NCI-H1105 (cell line): ENCODE measurements at places on chromosomes 3 and 15.
A peak's percentile ranks its signal among the peaks of the same experiment; 100 is the strongest.

DNA sequence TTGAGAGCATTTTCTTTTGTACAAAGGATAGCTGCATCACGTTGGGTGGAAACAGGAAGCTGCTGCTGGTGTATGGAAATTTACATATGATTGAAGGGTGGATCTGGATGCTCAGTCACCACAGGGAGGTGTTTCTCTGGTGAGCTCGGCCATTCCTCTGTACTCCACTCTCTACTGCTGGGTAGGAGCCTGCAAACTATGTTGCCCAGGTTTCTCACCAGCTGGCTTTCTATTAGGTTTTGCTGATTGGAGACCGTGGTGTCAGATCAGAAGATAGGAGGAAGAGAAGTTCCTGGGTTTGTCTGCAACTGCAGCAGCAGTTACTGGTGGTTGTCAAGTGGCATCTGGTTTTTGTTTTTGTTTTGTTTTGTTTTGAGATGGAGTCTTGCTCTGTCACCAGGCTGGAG is 61.7 kb downstream of the TAMM41 start:
- no peak for DNase-seq

DNA sequence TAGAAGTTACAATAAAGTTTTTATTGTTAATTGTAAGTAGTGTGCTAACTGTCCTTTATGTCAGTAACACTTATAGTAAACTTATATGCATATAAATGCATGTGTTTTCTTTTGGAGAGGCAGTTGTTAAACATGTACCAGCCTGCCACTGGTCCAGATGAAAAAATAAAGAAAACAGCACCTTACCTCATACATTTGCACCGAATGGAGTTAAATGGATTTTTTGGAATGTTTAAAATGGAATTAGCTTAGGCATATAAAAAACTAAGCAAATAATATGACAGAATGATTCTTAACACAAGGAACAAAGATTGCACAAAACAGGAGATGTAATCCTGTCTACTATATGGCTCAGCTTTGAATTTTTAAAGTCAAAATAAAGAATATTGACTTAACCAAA is 50.2 kb upstream of the ALDH1A3 start:
- DNase-seq = no peak

DNA sequence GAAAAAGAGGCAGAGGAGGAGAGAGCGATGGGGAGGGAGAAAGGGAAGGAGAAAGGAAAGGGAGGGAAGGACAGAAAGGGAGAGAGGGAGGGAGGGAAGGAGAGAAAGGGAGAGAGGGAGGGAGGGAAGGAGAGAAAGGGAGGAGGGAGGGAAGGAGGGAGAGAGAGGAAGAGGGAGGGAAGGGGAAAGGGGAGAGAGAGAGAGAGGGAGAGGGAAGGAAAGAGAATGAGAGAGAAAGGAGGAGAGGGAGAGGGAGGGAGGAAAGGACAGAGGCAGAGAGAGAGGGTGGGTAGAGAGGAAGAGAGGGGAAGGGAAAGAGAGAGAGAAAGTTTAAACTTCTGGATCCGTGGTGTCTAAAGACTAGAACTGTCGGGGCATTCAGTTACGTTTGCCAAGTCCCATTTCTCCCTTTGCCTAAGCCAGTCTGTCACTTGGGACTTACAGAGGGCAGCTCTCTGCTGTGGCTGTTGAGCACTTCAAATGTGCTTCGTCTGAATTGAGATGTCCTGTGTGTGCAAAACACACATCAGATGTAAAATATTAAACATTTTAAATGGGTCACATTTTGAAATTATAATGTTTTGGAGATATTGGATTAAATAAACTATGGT is 62.6 kb downstream of the PLXNA1 start:
- no peak for DNase-seq

GRCh38 chr15:26449291-26449690 is 323.6 kb downstream of the GABRB3 start:
- DNase-seq = no peak

DNA sequence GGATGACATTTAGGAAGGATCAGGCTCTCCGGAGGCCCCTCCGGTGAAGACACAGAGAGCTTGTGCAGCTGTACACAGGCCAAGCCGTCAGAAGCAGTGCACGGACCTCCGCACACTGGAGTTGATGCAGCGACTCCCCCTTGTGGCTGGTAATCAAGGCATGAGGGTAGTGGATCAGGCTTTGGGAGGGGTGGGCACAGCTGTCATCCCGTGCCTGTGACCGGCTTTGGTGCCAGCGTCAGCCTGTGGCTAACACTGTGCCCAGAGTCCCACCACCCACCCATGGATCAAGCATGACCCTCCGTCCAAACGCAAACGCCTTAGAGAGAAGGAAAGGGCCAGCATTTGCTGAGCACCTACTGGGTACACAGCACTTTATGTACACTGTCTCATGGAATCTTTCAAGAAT is 8.2 kb upstream of the GRIP2 start:
- no peak for DNase-seq

GRCh38 chr3:106593381-106593780 is 724.6 kb upstream of the CBLB start:
- DNase-seq = no peak

- DNase-seq = no peak
Measured at GRCh38 chr3:37736624-37737023, 125.1 kb upstream of the CTDSPL start.

DNA sequence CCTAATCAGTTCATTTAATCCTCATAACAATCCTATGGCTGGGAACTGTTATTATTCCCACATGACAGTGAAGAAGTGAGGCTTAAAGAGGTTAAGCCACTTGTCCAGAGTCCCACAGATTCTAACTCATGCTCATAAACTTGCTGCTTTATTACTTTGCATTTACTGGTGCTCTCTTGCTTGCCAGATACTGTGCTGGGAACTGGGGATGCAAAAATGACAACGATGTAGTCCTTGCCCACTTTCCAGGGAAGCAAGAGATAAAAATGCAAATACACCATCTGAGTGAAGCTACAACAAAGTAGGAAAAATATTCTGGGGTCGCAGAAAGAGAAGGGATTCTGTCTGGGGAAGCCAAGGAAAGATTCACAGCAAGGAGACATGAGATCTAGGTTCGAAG is 335.0 kb downstream of the VPS13C start:
- no peak for DNase-seq

DNA sequence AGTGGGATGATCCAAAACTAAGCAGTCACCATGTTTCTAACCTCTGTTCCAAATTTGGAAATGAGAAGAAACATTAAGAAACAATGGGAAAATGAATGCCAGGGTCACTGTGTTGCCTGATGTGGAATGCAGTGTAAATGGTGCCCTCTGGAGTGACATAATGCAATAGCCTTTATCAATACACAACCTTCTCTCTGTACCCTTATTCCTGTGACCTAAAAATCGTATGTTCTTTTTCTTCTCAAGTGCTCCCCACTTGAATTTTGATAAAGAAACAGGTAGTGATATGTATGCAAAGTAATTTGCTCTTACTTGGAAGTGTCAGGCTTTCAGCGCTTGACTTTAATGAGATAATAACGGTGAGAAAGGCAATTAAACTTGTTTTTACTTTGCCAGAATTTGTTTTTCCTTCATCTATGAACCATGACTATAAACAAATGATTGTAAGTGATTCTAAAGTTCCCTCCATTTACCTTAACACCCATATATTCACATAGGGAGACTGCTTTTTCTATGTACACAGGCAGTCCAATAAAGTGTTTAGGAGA is 145.8 kb upstream of the THRB start:
- no peak for DNase-seq

GRCh38 chr3:170967126-170967525 is 58.7 kb upstream of the EIF5A2 start:
- DNase-seq = no peak

DNA sequence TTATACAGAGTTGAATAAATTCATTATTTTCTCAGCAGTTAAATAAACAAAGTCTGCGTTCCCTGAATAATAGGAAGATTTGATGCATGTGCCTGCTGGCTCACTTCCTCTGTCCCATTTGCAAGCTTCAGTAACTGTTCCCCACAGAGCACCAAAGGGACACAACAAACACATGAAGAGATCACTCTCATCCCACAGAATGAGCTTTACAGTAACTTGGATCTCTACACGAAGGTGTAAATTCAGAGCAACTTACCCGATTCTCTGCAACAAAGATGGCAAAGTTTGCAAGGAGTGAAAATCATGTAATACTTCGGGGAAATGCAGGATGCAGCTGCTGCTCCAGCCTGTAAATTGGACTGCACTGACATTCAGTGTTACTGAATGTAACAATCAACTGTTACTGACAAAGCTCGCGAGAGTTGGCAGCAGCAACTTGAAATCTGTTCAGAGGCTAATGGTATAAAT is at the start of gene BCHE:
TSS of gene BCHE (minus strand) at position 366 of the 468 bp plus-strand sequence. CDS start 6,390 bp downstream, outside the sequence.
- peak; percentile 11 for DNase-seq

DNA sequence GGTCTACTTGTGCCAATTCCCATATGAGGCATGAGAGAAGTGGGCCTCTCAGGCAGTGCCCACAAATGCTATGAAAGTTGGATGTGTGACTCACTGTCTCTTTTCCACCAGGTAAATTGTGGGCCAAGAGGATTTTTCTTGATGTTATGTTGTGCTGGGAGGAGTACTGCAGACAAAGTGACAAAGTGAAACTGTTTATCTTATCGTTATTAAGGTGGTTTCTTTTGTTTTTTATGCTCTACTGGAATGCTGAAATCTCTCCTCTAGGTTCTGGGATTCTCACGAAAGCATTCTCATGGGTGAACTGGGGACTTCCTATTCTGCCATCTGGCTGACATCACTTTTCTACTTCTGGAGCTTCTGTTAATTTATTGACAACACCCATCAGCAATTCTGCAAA is 919.6 kb upstream of the EPHA6 start:
- no peak for DNase-seq

GRCh38 chr15:75349851-75350588 is 3.2 kb downstream of the NEIL1 start:
- DNase-seq = no peak

GRCh38 chr3:173869766-173870165 is 472.2 kb downstream of the NLGN1 start:
- DNase-seq = no peak

GRCh38 chr3:177551431-177551836 is 354.2 kb upstream of the TBL1XR1 start:
- DNase-seq = no peak
